Dermis microvascular lymphatic vessel endothelial cell (primary cell): ENCODE measurements at places on chromosomes 13 and 19.

- DNase-seq = no peak
These were observed 6.2 kb downstream of the CPAMD8 start for GRCh38 chr19:17020385-17020784.

- DNase-seq = peak; percentile 99
These were observed 7.3 kb upstream of the MEDAG start for GRCh38 chr13:30898678-30899241.

DNA sequence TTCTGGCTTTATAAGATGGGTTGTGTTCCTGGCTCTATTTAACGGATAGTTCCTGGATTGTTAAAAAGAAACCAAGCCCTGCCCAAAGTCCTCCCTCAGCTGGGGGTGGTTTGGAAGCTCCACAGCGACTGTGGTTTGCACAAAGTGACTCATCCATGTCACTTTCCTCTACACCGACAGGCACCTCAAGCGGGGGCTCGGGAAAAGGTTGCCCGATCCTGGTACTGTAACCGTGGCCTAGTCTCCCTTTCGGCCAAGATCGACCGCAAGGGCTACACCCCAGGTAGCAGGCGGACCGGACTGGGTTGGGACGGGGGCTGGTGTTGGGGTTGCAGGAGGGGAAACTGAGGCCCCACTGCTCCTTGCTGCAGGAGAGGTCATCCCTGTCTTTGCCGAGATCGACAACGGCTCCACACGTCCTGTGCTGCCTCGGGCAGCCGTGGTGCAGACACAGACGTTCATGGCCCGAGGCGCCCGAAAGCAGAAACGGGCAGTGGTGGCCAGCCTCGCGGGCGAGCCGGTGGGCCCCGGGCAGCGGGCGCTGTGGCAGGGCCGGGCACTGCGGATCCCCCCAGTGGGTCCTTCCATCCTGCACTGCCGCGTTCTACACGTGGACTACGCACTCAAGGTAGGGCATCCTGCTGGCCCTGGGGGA is 1.6 kb downstream of the ARRDC2 start:
- no peak for DNase-seq

DNA sequence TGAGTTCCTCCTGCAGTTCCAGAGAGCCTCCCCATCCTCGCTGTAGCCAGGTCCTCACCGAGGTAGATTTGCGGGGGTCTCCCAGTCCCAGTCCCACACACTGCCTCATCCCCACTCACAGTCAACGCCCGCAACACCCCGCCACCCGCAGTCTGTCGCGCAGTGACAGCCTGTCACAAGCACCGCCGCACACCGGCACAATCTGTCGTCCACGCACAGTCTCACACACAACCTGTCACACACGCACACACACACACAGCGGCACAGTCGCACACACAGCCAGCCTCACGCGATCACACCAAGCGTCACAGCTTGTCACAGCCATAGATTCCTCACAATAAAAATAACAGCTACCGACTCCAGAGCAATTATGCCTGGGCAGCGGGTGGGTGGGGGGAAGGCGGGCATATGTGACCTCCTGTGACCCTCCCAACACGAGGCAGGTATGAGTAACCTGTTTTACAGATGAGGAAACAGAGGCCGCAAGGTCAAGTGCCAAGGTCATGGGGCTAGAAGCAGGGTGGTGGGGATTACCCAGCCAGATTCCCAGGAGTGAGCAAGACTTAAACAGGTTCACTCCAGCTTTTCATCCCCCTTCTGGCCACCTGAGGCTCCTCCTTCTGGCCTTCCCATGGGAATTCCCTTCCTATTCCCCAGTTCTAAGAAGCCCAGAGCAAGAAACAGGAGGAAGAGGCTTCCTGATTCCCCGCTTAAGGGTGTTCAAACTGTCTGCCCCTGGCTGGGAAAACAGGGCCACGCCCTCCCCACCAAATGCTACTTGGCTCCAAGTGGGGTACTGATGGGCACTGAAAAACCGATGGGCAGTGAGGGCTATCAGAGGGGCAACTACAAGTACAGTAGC is 13.9 kb downstream of the NFIX start:
- no peak for DNase-seq
